Substantia nigra (tissue), 51 donors: ENCODE measurements at places on chromosomes 3 and 15.

DNA sequence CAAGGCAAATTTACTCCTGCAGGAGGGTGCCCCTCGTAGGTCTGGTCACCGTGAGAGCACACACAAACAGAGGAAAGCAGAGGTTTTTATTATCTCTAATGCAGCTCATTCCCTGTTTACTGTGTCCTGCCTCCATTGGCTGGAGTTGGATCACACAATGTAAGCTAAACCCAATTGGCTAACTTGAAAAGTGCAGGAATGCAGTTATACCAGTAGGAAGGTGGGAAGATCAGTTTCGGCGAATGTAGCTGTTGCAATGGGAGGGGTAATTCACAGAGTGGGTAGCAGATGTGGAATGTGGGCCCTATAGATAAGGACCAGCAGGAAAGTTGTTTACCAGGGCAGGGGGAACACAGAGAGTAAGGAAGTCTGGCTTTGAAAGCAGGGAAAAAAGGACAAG is 42.5 kb upstream of the NPAP1 start:
- no peak for DNase-seq

- DNase-seq, result no peak
These were observed 1.7 kb downstream of the SEMA3F start for GRCh38 chr3:50156549-50157493.

GRCh38 chr15:57395292-57395691 is 19.0 kb downstream of the CGNL1 start:
- no peak for DNase-seq

GRCh38 chr15:51751697-51752683 is 593 bp downstream of the TMOD2 start:
- peak; percentile 29 for DNase-seq

GRCh38 chr15:100175406-100176114 is 166.2 kb downstream of the ADAMTS17 start:
- DNase-seq, result no peak

GRCh38 chr3:105806359-105806758 is 62.5 kb downstream of the CBLB start:
- no peak for DNase-seq

DNA sequence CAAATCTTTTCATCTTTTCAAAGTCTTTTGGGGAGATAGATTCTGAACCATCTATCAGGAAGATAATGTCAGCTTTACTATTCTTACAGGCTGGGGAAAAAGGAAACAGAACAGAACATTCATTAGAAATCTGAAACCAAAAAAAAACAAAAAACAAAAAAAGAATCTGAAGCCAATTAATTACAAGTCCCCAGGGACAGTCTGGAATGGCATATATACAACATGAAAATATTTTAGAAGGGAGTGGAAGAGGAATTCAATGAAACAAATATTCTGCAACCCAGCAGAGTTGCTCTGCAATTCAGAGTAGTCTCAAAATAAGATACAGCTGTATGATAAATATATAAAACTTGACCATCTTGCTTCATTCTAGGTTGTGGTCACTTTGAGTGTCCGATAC is 41.7 kb upstream of the CAPN7 start:
- DNase-seq, result no peak

DNA sequence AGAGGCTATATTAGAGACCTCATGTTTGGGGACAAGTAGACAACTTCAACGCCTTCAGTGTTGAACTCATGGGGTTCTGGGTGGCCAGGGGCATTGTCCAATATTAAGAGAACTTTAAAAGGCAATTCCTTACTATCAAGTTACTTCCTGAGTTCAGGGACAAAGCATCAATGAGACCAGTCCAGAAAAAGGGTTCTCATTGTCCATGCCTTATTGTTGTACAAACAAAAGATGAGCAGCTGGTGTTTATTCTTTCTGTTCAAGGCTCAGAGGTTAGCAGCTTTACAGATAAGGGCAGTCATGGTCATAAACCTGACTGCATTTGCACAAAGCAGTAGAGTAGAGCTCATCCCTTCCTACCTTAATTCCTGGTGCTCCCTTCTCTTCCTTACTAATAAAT is 18.5 kb upstream of the PDHB start:
- DNase-seq, result no peak

- no peak for DNase-seq
These were observed 8.5 kb upstream of the PIAS1 start for GRCh38 chr15:68045289-68046265.

DNA sequence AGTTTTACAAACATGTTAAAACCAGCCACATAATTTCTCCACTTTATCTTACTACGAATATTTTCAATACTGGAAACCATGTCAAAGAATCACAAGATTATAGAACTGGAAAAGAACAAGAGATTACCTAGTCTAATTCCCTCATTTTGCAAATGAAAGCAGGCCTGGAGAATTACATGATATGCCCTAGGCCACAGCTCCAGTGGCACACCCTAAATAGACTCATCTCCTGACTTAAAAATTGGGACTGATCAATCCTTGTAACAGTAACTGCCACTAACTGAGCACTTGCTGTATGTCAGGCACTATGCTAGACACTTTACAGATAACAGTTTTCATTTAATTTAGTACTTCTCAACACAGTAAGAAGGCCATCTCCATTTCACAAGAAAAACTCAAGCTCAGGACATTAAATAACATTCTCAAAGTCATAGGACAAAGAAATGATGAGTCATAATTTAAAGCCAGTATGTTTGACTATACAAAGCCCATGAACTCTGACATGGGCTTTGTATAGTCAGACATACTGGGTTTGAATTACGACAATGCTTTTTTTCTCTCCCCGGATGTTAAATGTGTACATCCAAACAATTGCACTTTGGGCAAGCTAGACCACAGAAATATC is 9.4 kb downstream of the IGSF11 start:
- DNase-seq, result no peak

DNA sequence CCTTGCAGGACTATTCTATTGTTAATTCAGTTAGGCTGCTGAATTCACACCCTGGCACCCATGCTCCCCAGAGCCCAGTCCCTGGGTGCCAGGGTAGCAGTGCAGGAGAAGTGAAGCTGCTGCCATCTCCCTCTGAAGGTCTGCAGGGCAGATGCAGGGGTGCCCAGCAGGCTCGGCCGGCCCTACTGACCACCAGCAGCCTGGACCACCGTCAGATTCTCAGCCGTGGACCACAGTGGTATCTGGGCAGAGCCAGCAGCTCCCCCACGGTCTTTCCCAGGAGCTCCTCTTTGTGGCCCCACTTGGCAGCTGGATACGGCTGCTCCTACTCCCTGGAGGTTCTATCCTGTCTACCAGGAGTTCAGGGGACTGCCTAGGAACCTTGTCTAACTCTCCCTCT is 46.8 kb downstream of the ALDH1L1 start:
- DNase-seq, result no peak

- no peak for DNase-seq
These were observed 627.1 kb upstream of the ADAMTS9 start for GRCh38 chr3:65314916-65315315.

DNA sequence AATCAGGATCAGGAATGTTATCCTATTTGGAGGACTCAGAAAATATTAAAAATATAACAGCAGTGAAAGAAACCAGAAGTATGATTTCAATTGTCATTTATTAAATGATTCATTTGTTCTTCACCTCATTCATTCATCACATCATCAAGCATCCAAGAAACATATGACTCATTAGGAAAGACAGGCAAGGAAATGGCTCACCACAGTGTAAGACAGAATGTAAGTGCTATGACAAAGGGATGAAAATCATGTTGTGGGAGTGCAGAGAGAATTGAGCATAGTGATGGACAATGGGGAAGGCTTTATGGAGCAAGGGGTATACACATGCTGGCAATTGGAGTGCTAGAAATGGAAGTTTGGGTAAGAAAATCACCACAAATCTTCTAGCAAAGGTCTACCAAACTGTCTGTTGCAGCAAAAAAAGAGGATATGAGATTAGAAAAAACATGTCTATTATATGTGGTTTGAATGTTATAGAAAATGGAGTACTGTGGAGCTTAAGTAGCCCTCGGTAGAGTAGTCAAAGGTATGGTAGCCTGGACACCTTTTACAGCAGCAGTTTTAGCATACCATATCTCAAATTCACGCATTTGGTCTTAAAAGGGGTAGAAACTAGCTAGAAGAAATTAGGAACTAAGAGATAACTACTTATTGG is 111.1 kb upstream of the GPR149 start:
- DNase-seq, result no peak

GRCh38 chr3:9007213-9007612 is 43.9 kb upstream of the RAD18 start:
- no peak for DNase-seq

DNA sequence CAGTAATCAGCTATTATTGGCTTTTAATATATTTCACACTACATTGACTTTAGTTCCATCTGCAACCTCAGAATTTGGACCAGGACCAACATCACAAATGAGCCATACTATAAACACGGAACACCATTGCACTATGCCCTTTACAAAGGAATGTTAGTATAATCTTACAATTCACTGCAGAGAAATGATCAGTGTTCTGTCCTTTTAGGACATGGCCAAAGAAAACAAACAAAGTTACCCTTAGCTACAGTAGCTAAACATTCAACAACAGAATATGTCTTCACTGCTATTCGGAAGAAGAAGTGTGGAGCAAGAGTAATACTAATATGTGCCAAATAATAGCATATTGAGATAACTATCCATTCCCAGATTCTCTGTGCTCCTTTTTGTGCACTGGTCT is 90.4 kb downstream of the NAALADL2 start:
- no peak for DNase-seq

DNA sequence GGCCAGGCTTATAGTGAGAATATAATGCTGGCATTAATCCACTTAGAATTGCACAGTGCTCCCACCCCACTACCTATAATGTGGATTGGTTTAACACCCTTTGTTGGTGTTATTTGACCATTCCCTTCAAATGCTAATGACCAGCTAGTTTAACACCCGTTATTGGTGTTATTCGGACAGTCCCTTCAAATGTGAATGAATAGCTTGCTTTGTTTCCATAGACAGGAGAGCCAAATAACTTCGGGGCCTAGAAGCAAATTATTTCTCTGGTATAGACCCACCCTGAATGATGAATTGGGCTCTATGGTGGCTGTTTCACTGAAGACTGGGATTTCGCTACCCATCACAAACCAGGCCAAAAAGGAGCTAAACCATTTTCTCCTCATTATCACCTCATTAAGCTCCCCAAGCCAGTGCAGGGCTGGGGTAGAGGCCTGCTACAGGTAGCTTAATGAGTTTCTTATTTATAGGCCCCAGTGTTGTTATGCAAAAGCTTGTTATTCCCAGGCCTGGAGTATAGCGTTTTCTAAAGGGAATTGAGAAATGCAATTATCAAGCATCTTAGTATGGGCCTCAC is 494.1 kb upstream of the DPH6 start:
- no peak for DNase-seq

GRCh38 chr3:194562986-194563385 is 70.2 kb downstream of the TMEM44 start:
- no peak for DNase-seq

- DNase-seq, result no peak
These were observed 60.2 kb downstream of the IL16 start for GRCh38 chr15:81256916-81257315.

- DNase-seq, result no peak
These were observed 14.9 kb upstream of the C3orf80 start for GRCh38 chr3:160210341-160210740.

- no peak for DNase-seq
These were observed 184.1 kb upstream of the GPR149 start for GRCh38 chr3:154614078-154614477.

- DNase-seq, result peak; percentile 19
These were observed 42.4 kb upstream of the RHO start for GRCh38 chr3:129485721-129486663.

DNA sequence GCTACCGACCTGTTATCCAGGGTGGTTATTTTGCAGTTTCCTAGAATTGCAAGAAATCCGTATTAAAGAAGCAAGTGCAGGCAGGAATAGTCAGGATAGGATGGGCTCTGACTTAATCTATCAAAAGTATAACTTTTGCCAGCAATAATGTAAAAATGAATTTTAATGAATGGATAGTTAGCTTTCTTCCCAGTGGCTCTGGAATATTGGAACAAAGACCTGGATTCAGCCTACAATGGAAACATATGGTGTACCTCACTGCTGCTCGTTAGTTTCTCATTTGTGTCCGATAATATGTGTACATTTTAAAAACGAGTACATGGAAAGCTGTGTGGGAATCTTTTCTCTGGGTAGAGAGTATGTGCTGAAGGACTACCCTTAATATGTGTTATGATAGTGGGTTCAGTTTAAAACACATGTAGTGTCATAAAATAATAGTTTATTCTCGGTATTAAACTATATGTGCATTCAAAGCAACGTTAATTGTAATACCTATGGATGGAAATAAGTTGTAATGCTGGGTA is 805 bp downstream of the SERPINI1 start:
- no peak for DNase-seq

DNA sequence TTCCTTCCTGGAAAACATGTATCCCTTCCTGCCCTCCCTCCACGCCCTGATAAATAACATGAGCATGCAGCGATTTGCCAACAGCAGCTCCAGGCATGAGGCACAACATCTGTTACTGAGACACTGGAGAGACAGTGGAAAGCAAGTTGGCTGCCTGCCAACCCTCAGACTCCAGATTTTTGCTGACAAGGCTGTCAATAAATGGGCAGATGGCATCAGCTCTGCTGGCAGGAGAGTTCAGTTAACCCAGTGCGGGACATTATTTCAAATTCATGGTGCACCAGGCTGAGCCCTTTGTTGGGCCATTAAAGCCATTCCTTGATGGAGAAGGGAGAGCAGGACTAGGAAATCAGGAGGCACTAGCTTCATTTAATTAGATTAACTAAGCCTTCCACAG is 293.3 kb downstream of the MEX3B start:
- DNase-seq, result no peak

DNA sequence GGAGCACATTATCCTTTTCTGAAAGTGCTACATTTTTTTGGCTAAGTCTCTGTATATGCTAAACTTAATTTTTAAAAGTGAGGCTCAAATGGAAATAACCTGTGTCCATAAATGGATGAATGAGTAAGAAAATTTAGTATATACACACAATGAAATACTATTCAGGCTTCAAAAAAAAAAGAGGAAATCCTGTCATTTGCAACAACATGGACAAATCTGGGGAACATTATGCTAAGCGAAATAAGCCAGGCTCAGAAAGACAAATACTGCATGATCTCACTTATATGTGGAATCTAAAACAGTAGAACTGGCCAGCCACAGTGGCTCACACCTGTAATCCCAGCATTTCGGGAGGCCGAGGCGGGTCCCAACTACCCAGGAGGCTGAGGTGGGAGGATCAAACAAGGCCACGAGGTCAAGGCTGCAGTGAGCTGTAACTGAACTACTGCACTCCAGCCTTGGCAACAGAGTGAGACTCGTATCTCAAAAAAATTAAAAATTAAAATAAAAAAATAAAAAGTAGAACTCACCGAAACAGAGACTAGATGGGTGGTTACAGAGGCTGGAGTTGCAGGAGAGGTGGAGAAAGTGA is 25.8 kb downstream of the CCDC12 start:
- DNase-seq, result no peak

DNA sequence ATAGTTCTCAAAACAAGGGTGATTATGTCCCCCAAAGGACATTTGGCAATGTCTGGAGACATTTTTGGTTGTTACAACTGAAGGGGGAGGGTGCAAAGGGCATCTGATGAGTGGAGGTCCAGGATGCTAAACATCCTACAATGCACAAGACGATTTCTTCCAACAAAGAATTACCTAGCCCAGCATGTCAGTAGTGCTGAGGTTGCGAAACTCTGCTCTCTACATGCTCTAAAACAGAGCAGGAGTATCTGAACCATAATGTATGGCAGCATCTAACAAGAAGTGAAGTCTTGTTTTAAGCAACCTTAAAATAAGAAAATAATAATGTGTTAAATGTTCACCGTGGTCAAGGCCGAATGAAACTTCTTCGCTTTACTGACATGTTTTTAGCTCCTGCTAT is 7.0 kb downstream of the GYG1 start:
- no peak for DNase-seq
